ENCODE measurements at places on chromosomes 2 and 18. TPM values are rescaled to one million over a fixed set of nuclear protein-coding genes. Genes with fewer than 3 reads are reported as not detected.

DNA sequence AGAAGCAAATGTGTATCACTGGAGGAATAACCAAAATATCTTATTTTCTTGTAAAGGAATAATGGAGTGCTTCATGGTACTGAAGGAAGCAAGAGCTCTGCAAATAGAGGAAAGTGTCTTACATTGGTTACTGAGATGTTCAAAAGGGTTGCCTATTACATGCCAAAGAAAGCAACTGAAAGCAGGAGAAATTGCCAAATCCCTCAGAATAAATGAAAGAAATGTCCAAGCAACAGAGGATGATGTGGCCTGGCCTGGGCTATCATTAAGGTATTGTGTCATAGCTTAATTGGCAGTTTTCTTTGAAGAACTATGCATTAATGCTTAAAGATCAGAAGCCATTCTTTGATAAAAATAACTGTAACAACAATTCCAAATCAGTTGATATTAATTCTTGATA lies 173.7 kb downstream of the RAB3GAP1 start:
- no peak for DNase-seq

DNA sequence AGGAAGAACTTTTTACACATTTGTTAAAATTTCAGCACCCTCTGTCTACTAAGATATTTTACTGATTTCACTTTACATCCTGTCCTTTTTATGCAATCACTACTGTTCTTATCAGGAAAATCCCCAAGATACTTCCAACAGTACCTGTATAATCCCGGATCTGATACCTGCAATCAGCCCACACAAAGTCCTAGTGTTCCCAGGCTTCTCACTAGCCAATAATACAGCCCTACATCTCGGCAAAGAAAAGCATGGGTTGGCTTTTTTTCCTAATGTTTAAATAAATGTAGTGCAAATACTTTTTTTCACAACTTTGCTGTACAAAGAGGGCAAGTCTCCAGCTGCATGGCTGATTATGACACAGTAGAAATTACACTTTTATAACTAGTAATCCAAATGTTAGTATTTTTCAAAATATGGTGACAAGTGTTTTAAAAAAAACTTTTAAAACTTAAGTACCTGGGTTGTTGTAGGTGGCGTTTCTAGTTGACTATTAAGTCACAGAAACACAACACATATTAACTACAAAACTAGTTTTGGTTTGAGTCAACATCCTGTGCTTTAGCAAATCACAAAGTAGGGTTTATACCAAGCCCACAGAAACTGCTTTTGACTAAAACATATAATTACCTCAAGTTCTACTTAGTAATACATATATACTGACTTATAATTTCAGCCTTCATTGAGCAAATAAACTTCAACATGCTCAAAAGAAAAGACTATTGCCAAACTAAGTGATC lies 19.5 kb downstream of the CNOT11 start:
- no peak for DNase-seq

- DNase-seq, result no peak
These were observed 596.5 kb downstream of the SUCLG1 start for GRCh38 chr2:83862600-83862999.

DNA sequence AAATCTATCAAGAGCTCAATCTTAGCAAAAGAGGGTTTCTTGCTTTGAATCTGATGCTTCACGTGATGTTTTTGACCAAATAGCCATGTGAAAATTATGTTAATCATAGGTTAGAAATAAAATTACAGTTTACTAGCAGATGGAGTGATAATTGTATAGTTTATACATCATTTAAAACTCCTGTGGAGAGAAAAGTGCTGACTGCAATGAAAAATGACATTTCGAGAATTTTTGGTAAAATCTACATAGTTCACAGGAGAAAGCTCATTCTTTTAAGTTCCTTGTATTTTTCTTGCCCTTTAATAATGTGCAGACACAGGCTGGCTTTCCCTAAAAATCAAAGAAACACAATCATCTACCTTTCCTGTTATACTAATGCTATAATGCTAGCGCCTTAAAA lies 33.2 kb downstream of the RBKS start:
- no peak for DNase-seq

DNA sequence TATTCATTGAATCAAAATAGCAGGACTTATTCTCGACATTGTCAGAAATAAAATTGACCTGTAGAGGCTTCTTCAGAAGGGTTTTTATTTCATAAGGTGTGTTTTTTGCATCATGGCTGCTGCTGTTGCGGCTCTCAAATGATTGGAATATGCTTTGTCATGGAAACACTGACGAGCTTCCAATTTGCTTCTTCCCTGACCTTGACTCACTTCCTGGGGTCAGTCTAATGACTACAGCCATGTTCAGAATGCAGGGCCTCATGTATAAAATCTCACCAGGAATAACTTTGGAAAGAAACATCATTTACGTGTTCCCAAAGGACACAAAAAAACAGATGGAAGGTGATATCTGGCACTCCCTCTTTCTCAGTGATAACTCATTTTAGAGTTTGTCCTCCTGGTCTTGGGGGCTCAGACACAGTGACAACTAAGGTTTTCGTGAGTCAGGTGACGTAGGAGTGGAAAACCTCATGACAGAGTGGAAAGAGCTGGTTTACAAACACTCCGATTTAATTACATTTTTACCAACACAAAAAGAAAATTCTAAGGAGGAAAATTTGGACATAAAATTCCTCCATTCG lies 467.0 kb upstream of the RAB12 start:
- peak; percentile 72 for DNase-seq

Gene ANO7
- polyA plus RNA-seq, result 3.4 TPM

GRCh38 chr2:5664278-5664681 lies 27.9 kb upstream of the SOX11 start:
- DNase-seq, result no peak

- DNase-seq, result no peak
These were observed 115.1 kb downstream of the ALPK2 start for GRCh38 chr18:58513615-58514335.

Gene DSEL
- polyA plus RNA-seq, result 16.8 TPM

GRCh38 chr2:167749660-167750059 lies 497.7 kb downstream of the STK39 start:
- no peak for DNase-seq

DNA sequence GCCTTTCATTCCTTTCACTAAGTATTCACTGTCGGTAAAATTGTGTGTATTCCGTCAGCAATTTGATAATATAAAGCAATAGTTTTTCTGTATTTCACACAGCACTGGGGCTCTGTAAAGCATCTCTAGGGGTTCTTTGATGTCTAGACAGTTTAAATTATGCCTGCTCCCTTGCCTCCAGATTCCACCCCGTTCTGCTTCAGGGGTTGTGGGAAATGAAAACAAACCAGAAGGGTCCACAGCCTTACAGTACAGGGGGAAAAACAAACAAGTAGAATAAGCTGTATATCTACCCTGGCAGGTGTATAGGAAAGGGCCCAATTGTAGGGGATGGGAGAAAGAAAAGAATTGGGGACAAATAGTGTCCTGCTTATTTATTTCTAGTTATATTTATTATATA lies 63.1 kb downstream of the ASXL3 start:
- no peak for DNase-seq

Gene DSC2
- not detected for polyA plus RNA-seq

GRCh38 chr2:96664366-96664925 lies 21.9 kb downstream of the FER1L5 start:
- no peak for DNase-seq

Gene CD207
- polyA plus RNA-seq, result not detected

Gene SLC9A4
- not detected for polyA plus RNA-seq

Gene RBKS
- 1.1 TPM for polyA plus RNA-seq

Gene ATG9A
- polyA plus RNA-seq, result 58.3 TPM

Gene RAB6C
- polyA plus RNA-seq, result not detected

Gene GLB1L
- 6.2 TPM for polyA plus RNA-seq

DNA sequence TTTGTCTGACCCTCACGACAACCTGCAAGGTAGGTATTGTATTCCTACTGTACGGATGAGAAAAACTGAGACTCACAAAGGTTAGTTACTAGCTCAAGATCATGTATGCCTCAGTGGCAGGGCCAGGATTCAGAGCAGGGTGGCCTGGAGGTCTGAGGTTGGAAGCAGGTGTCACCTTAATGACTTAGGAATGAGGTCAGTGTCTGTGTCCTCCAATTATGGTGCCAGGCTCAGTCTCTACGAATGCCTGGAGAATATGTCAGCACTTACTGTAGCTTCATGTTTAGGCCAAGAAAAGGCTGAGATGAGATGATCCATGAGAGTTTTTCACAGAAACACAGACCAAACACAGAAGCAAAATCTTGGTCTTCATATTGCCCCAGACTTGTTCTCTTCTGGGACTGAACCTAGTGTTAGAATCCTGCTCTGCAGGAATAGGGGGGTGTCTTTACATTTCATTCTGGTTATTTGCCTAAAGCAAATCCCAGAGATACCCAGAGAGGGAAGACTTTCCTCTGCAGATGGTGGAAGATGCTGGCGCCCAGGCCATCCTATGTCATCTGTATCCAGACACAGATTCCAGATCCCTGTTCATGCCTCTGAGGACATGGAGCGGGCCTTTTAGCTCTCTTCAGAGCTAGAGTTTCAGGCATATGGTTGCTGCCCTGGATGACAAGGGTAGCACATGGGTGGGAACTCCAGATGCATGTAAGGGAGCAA lies 16.3 kb upstream of the RAB10 start:
- no peak for DNase-seq

DNA sequence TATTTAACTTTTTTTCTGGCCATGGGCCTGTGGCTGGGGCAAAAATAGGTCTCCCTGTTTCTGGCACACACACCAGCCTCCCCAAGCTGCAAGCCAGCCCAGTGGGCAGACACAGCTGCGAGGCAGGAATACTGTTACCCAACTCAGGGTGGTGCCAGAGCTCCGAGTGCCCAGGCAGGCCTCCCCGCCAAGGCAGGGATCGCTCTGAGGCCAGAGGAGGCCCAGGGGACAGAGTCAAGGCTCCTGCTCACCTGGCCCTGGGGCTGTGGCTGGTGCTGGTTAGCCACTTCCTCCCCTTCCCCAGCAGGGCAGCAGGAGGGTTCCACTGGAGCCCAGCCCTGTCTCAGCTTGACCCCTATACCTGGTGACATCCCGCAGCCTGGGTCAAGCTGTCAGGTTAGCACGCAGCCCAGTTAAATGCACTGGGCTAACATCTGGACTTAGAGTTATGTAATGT lies 67.1 kb upstream of the EPAS1 start:
- DNase-seq, result no peak

GRCh38 chr2:49901202-49902065 lies 747.1 kb upstream of the FSHR start:
- no peak for DNase-seq

Gene ELOA2
- not detected for polyA plus RNA-seq

Gene RNF181
- 481 TPM for polyA plus RNA-seq

GRCh38 chr2:134307334-134307733 lies 53.5 kb downstream of the MGAT5 start:
- DNase-seq, result no peak

Gene SEPTIN10
- 42.4 TPM for polyA plus RNA-seq

- DNase-seq, result no peak
These were observed 14.3 kb downstream of the PPP3R1 start for GRCh38 chr2:68237976-68238580.

- no peak for DNase-seq
These were observed 34.3 kb upstream of the C18orf32 start for GRCh38 chr18:49521216-49521835.

Gene TANC1
- polyA plus RNA-seq, result 10.2 TPM

- DNase-seq, result peak; percentile 3
These were observed 65.0 kb downstream of the HNMT start for GRCh38 chr2:138029276-138029675.

GRCh38 chr2:15117409-15118050 lies 443.6 kb downstream of the NBAS start:
- no peak for DNase-seq

GRCh38 chr18:7980656-7981055 lies 413.5 kb downstream of the PTPRM start:
- no peak for DNase-seq

Data from IMR-90 (cell line).